Esophagus muscularis mucosa (tissue), 4 donors: ENCODE measurements at places on chromosomes 2 and 18. TPM values are rescaled to one million over a fixed set of nuclear protein-coding genes. Genes with fewer than 3 reads are reported as not detected.
A peak's percentile ranks its signal among the peaks of the same experiment; 100 is the strongest.

- DNase-seq: no peak
Observed at GRCh38 chr2:31204783-31205182, 12.5 kb downstream of the CAPN14 start.

- peak; percentile 85 for DNase-seq
Observed at GRCh38 chr2:157938556-157938955, 62.4 kb upstream of the ACVR1 start.

Gene COL3A1
- 480 TPM for total RNA-seq

Gene NYAP2
- total RNA-seq: 0.26 TPM

DNA sequence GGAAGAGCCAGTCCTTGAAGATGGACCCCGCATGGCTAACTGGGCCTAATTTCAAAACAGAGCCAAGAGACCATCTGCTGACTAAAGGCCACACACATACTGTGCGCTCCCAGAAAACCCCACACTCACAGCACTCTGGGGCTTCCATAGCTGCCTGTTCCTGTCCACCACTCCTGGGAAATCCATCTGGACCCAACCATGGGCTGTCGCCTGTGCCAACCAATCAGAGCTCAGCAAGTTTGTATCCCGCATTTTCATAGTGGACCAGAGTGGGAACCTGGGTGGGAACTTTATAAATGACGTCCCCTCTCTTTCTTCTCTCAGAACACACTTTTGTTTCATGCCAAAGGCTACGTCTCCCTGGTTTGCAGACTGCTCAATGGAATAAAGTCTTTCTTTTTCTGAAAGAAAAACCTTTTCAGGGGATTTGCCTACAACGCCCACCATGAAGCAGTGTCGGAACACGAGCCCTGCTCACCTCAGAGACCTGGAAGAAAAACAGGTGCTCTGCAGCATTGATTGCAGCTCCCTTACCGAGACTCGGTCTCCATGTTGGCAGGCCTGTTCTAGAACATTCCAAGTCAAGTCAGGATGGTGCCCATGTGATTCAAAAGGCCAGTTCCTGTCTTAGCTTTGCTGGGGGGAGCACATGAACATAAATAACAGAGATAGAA lies 137.2 kb upstream of the GPC1 start:
- peak; percentile 81 for DNase-seq
